ENCODE measurements at places on chromosomes 3 and 15. TPM values are rescaled to one million over a fixed set of nuclear protein-coding genes. Genes with fewer than 3 reads are reported as not detected.

Gene FBXO40
- not detected for total RNA-seq

Gene C3orf20
- total RNA-seq, result not detected

Gene C3orf49
- not detected for total RNA-seq

Gene GOLGA8S
- total RNA-seq, result not detected

Gene INO80
- total RNA-seq, result 26.0 TPM

Gene RTP2
- not detected for total RNA-seq

Gene DLG1
- total RNA-seq, result 48.4 TPM

Gene MYO5C
- total RNA-seq, result not detected

Gene PIGB
- 11.2 TPM for total RNA-seq

Gene C3orf22
- total RNA-seq, result not detected

Gene TM4SF18
- total RNA-seq, result 0.36 TPM

Gene ACTC1
- total RNA-seq, result not detected

Gene PRSS50
- total RNA-seq, result not detected

Gene MFN1
- 25.8 TPM for total RNA-seq

Gene TBC1D21
- not detected for total RNA-seq

Gene FAM3D
- not detected for total RNA-seq

Gene PLSCR5
- total RNA-seq, result not detected

Gene ZBBX
- not detected for total RNA-seq

Gene OTOL1
- not detected for total RNA-seq

Gene TRPM1
- total RNA-seq, result not detected

Gene FOXB1
- not detected for total RNA-seq

Gene DLEC1
- total RNA-seq, result under 0.01 TPM

Gene LIPH
- total RNA-seq, result 5.2 TPM

Gene CCR9
- not detected for total RNA-seq

Gene A4GNT
- not detected for total RNA-seq

Gene NR1I2
- not detected for total RNA-seq
